Stimulated activated CD8-positive, alpha-beta memory T cell treated with anti-CD3 and anti-CD28 coated beads, Interleukin-15, amount 100 ng/mL, for 48 hours (primary cell): ENCODE measurements at places on chromosomes 6 and 20.
A peak's percentile ranks its signal among the peaks of the same experiment; 100 is the strongest.

DNA sequence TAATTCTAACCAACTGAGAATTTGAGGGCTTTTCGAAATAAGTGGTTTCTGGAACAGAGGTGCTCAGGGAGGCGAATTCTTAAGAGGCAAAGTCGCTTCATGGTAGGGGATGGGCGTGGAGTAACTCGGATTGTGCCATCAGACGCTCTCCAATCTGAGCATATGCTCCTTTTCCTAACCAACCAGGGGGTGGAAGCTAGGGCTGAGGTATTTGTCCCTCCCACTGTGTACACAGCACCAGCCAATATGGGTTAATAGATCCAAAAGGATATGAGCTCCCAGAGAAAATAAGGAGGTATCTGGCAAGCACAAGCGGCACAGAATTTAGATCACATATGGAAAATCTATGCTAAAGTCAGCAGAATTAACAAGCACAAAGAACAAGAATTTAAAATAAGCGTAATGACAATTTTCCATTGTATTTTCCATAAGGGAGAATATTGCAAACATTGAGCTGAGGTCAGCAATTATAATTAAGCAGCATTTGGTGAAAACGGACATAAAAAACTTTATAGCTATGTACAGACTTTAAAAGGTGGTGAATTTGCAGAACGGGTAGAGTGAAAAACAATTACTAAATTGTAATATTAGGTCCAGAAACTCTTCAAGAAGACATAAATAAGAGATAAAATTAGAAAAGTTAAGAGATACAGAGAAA, 55.0 kb upstream of the PHACTR1 start:
- no peak for DNase-seq

DNA sequence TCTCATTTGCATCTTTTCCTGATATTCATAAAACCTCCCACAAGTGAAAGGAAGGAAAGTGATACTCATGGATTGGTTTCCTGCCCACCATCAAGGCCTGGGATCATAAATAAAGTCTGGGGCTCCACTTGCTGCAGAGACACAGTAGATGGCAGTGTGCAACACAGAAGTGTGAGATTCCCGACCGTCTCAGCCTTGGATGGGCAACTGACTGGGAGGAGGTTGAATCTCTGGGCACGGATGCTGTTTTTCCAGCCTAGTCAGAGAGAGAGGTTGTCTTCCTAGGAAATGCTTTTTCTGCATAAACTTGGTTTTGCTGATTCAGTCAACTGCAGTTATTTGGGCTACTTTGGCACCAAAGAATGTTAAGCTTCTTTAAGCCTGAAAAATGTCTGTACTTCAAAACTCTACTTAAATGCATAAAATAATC, 9.9 kb upstream of the RFPL4B start:
- DNase-seq: no peak

GRCh38 chr20:43751167-43752050, 24.6 kb upstream of the GTSF1L start:
- DNase-seq: peak; percentile 43

DNA sequence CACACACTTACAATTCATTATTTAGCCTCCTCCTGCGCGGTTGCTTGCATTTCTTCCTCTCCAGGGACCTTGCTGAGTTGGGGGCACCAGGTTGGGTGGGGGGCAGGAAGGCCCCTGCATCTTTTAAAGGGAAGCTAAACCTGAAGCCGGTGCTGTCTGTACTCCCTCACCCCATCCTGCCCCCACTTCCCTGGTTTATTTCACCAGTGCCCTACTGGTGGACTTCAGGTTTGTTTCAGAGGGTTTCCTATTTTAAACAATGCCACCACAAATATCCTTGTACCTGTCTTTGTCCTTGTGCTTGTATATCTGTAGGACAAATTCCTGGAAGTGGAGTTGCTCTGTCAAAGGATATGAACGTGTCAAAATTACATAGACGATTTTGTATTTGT, 21.0 kb downstream of the PTK7 start:
- no peak for DNase-seq

DNA sequence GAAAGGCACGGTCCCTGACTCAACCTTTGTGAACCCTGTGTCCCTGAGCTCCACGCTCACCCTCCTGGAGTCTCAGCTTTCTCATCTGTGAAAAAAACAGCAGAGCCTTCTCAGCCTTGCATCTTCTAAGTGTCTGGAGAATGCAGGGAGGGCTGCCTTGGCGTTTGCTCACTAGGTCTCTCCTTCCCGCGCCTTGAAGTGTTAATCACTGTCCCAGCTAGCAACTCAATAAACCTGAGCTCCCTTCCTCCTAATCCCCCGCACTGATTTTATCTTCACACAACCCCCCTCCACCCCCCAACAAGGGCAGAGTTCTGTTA, 34.9 kb upstream of the FOXC1 start:
- DNase-seq: no peak

GRCh38 chr20:1335961-1336698, 7.2 kb upstream of the SDCBP2 start:
- no peak for DNase-seq

GRCh38 chr20:33437141-33437911, 6.2 kb downstream of the SNTA1 start:
- DNase-seq: no peak

- DNase-seq: no peak
Observed at GRCh38 chr6:37624606-37625574, 72.8 kb downstream of the MDGA1 start.
